ENCODE measurements at places on chromosomes 16 and 17.

DNA sequence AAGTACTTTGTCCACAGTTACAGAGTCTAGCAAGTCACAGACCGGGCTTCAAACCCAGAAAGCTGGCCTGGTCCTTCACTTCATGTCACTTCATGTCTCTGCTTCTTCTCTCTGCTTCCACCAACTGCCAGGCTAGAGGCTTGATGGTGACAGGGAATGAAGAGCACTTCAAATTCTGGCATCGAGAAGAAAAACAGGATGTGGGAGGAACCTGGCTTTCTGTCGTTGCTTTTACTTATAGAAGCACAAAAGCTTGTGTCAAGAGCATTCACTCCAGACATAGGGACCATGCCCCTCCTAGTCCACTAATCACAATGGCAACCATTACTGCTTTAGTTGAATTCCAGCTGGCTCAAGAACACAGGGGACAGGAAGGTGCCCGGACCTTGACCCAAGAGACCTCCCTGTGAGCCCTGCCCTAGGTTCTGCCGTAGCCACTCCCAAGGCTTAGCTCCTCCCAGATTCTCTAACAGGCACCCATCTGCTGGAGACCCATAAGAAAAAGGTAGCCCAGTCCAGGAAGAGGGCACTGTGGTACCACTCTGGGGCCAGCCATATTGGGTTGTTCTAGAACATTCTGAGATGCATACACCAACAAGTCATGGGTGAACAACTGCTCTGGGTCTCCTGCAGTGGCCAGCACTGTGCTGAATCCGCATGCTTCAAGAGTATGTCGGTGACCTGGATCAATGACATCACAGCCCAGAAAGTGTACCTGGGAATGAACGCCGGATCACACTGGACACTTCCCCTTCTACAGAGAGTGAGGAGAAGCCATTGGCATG is 181.8 kb downstream of the C16orf95 start:
- DNase-seq: no peak

DNA sequence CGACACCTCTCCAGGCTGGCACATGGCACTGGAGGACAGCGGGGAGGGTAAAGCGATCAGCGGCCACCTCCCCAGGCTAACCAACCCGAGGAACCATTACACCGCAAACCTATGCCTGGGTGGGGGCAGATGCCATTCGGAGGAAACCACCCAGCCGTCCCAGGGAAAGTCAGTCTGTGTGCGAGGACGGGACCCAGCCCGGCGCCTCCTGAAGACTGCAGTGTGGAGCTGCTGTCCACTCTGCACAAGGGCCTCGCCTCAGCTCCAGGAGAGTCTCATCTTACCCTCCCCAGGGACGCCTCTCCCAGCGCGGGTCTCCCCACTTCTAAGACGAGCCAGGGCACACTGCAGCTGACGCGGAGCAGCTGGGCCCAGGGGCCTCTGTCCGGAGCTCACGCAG is 8.0 kb downstream of the SLC38A10 start:
- no peak for DNase-seq

GRCh38 chr17:82097184-82097918 is 685 bp downstream of the FASN start:
- DNase-seq: no peak

GRCh38 chr16:61313931-61314330 is 722.3 kb downstream of the CDH8 start:
- no peak for DNase-seq

- DNase-seq: no peak
Observed at GRCh38 chr16:87721622-87722585, 43.9 kb downstream of the KLHDC4 start.

- no peak for DNase-seq
Observed at GRCh38 chr16:4698321-4699045, 5.1 kb downstream of the NUDT16L1 start.

DNA sequence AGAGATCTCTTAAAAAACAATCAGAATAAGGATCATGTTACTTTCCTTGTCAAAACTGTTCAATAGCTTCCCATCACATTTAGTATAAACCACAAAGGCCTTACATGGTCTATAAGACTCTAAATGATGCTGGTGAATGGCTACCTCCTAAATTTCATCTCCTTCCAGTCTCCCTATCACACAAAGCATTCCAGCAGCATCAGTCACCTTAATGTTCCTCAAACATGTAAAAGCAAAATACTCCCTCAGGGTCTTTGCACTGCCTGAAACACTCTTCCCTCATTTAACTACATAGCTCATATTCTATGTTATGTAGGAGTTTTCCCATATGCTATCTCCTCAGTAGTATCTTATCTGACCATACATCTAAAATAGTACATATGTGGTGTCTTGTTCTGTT is 53.5 kb upstream of the INTS2 start:
- DNase-seq: no peak

DNA sequence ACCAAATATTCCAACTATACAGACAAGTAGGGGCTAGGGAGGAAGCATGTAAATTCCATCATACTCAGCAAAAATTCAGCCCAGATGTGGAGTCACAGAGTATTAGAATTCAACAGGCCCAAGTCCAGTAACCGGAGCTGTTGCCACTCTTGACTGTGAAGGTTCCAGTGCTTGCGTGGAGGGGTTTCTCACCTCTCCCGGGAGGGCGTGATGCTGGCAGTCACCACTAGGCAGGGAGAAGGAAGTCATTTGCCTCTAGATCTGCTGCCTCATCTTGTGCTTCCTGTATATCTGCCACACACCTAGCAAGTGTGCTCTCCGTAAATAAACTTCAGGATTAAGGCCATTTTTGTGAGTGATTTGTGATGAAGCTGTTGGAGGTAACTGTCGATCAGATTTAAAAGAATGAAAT is 1.0 kb upstream of the CKLF start:
- peak; percentile 14 for DNase-seq

DNA sequence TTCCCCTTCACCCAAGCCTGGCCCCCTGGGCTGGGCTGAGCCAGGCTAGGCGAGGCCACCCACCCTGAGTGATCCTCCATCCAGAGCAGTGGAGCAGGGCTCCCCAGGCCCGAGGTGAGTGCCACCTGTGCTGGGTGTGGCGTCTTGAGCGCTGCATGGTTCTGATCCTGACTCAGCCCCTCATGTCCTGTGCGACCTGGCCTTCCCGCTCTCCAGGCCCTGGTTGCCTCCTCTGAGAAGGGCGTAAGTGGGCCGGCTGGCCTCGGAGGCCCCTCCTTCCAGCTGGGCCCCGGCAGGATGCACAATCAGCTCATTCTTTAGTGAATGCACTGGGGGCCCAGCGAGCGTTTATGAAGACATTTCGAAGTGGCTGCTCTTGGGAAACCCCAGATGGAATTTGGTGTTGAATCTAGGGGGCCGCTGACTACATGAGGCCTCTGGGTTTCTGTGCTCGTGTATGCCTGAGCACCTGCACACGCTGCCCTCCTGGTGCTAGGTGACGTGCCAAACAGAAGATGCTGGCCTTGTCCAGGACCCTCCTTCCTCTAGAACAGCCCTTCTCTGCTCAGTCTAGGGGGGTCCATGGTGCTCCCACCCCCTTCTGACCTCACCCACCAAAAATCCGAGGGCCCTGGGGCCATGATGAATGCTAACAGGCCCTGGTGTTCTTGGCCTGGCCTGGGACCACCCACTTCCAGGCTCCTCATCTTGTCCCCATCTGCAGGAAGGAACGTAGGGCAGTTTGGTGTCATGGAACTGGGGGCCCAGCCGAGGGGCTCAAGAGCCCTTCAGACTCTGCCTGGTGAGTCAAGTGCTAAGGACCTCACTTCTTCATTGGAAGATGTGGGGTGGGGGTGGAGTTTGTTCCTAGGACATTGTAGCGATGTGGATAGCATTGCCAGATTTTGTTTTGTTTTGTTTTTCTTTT is 3.6 kb upstream of the TMEM92 start:
- no peak for DNase-seq

DNA sequence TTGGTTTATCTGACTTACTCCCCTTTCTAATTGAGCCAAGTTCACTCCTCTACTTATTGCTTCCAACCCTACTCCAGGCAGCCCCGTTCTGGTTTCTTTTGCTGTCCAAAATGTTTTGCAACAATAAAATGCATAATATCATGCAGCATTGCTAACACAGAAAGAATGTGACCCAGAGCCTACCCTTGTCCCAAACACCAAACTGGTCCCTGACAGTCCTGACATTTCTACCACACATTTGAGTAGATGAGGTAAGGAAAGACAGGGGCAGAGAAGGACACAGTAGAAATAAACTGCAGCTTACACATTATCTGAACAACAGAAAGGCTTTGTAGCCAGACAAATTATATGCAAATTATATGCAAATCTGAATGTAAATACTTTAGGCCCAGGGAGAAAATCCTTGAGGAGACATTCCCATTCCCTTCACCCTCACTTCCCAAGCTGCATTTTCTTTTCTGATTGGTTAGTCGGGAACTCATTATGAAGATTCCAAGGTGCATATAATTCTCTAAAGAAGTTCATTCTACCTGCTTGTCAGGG is 31.6 kb downstream of the SOX9 start:
- no peak for DNase-seq

DNA sequence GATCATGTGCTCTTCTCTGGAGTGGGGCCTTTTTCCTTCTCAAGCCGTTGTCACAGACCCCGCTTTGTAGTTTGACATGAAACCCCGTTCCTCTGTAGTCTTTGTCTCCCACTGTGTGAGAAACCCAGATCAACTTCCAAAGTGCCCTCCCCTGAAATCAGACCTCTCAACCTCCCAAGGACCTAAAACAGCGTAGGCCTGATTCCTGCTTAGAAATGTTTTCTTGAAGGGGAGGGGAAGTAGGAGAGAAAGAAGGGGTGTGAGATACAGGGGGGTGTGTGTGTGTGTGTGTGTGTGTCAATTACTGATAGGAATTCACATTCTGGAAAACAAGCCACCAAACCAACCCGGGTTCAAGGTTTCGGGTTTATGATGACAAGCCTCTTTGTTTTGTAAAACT is 1.4 kb downstream of the UBE2O start:
- no peak for DNase-seq

GRCh38 chr17:6430769-6431168 is 4.2 kb downstream of the AIPL1 start:
- DNase-seq: no peak

DNA sequence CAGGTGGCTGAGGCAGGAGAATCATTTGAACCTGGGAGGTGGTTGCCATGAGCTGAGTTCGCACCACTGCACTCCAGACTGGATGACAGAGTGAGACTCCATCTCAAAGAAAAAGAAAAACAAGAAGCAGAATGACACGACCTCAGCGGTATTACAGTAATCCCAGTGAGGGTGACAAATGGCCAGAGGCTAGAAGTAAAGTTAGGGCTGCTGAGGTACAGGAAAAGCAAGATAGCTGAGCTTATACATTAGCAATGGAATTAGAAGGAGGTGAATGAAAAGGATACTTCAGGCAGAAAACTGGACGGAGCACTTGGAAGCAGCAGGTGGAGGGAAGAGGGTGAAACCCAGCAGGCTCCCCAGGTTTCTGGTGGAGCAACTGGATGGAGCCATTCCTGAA is 26.1 kb upstream of the AMZ2 start:
- DNase-seq: no peak

- DNase-seq: no peak
Observed at GRCh38 chr16:56277075-56277474, 85.8 kb downstream of the GNAO1 start.

DNA sequence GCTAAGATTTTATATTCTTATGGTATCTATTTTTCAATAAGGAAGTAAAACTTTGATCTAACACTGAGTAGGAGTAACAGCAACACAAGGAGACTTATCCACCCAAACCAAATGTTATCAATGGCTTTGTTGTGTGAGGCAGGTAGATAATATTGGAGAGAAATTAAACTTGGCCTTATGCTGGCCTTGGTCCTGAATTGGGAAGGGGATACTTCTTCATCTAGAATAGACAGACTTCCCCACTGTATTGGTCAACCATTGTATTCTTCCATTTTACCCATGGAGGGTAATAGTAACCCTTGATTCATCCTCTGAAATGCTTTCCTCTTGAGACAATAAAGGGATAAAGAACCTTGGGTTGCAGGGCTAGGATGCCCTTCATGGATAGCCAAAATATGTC is 76.3 kb upstream of the ANKFN1 start:
- no peak for DNase-seq

- no peak for DNase-seq
Observed at GRCh38 chr16:4369007-4369733, 2.5 kb upstream of the VASN start.

DNA sequence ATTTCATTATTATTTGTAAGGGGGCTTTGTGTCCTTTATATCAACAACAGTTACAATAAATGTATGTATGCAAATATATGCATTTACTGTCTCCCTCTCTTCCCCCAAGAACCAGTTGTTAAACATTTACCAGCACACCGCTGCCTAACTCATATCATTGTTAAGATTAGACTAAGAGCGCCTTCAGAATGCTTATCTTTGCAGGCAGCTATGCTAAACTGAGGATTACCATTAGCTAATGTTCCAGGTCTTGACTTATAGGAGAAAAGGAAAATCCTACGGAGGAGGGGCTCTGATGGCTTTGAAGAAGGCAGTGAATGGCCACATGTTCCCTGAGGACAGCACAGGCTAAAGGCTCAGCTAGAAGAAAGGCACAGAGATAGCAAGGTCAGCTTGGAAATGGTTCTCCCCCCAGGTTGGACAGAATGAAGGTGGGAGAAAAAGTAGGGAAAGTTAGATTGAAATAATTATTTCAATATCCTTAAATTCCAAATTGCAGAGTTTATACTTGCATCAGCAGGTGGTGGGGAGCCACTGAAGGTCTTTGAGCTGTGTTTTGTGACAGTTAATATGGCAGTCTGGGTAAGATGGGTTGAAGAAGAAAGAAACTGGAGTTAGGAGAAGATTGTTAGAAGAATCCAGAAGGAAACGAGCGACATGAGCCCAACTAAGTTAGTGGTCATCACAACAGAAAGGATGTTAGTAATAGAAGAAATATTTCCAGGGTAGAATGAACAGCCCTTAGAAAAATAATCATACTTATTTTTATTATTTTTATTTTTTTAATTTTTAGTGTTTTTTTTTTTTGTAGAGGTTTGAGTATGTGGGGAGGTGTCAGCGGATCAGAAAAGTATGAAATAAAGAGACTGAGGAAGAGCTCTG is 87.0 kb upstream of the MAF start:
- DNase-seq: no peak

DNA sequence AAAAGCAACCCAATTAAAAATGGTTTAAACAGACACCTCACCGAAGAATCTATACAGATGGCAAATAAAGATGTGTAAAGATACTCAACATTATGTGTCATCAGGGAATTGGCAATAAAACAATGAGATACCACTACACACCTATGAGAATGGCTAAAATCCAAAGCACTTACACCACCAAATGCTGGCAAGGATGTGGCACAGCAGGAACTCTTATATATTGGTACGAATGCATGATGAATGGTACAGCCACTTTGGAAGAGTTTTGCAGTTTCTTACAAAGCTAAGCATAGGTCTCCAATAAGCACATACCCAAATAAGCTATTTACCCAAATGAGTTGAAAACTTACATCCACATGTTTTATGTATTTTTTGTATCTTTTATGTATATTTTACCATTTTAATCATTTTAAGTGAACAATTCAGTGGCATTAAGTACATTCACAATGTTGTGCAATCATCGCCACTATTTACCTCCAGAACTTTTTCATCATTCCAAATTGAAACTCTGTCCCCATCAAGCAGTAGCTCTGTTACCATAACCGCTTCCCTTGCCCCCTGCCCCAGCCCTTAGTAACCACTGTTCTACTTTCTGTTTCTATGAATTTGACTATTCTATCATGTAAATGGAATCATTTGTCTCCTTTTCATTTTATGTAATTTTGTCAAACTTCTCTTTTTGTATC is 6.7 kb upstream of the ALDH3A2 start:
- DNase-seq: no peak

- DNase-seq: no peak
Observed at GRCh38 chr17:50480854-50481490, 2.3 kb downstream of the RSAD1 start.
